Stimulated activated CD8-positive, alpha-beta memory T cell treated with anti-CD3 and anti-CD28 coated beads, Interleukin-15, amount 100 ng/mL, for 4 hours (primary cell): ENCODE measurements at places on chromosomes 3 and 15.

DNA sequence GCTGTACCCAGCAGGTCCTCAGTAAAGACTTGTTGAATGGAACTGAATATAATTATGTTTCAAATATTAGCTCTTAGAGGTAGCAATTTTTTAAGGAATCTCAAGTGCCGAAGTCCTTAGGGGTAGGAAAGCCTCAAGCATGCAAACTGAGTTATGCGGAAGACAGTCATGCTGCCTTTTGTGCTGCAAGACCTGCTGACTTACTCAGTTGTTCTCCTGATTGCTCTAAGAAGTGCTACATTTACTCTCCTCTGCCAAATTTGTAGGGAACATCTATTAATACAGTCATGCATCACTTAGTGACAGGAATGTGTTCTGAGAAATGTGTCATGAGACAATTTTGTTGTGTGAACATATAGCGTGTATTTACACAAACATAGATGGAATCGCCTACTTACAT, 325.6 kb upstream of the AZI2 start:
- no peak for DNase-seq

- DNase-seq: no peak
Measured at GRCh38 chr3:121592856-121593702, at the start of gene FBXO40. Gene FBXO40, plus strand, starts transcription at chr3:121593379. Its CDS starts 27,197 bp downstream, at chr3:121620576.

DNA sequence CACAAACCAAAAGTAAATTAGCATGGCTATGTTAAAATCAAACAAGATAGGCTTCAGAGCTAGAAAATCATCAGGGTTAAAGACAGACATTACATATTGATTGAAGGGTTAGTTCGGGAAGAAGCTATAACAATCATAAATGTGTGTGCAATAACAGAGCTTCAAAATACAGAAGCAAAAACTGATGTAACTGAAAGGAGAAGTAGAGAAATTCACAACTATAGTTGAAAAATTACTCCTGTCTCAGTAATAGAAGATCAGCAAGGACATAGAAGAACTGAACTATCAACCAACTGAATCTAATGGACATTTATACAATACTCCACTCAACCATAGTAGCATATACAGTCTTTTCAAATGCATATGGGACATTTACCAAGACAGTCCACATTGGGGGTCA, 59.4 kb downstream of the MCTP2 start:
- no peak for DNase-seq

- no peak for DNase-seq
Measured at GRCh38 chr3:94896994-94897393, 834.1 kb downstream of the NSUN3 start.

DNA sequence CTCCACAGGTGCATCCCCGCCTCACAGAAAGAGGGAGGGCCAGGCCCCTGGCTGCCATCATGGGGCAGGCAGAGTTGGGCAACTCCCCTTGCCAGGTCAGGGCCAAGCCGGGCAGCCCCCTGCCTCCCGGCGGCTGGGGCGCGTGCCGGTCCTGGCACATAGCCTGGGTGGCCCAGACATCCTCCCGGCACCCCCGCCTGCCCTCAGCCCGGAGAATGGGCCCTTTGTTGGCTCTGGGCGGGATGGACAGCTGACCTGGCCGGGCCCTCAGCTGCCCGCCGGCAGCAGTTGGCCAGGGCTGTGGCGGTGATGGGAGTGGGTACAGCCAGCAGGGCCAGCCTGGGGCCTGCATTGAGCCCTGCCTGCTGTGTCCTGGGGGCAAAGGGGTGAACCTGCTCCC, 16.5 kb downstream of the PLXNA1 start:
- no peak for DNase-seq

DNA sequence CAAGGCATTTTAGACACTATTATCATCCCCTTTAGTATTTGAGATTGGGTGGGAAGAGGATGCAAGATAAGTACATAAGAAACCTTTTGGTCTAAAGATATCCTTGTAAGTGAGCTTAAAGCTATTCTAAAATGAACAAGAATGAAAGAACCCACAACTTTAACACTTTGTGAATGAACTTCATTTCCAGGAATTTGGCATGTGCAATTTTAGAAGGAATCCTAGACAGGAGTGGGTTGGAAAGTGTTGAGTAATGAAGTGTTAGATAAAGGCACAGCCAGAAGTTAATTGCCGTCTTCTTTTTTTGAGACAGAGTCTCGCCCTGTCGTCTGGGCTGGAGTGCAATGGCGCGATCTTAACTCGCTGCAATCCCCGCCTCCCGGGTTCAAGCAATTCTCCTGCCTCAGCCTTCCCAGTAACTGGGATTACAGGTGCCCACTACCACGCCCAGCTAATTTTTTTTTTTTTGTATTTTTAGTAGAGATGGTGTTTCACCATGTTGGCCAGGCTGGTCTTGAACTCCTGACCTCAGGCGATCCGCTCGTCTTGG, 13.2 kb upstream of the TEX9 start:
- no peak for DNase-seq

GRCh38 chr3:187889601-187890404, 144.5 kb upstream of the BCL6 start:
- DNase-seq: no peak

DNA sequence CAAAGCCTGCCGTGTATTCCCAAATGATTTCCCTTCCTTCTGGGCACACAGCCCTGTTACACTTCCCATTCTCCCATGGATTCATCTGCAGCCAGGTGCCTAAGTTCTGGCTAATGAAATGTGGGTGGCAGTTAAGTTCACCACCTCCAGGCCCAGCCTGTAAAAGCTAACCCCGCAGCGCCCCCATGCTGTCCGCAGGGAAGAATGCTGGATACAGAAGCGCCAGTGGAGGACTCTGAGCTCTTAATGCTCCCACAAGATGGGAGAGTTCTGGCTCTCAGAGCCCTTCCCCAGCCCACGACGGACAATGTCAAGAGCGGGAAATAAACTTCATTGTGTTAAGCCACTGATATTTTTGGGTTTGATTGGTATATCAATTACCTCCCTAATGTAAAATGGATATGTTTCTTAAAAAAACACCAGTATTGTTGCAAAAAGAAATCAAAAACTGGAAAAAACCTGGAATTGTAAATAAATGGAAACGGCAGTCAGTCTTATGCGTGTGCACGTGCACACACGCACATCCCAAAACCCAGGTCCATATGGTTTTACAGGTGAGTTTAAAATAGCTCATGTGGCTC, 37.7 kb upstream of the FGD5 start:
- DNase-seq: no peak

- DNase-seq: no peak
Measured at GRCh38 chr15:75037685-75038084, 14.3 kb downstream of the PPCDC start.

- DNase-seq: no peak
Measured at GRCh38 chr3:100777271-100777670, 68.0 kb downstream of the TFG start.

DNA sequence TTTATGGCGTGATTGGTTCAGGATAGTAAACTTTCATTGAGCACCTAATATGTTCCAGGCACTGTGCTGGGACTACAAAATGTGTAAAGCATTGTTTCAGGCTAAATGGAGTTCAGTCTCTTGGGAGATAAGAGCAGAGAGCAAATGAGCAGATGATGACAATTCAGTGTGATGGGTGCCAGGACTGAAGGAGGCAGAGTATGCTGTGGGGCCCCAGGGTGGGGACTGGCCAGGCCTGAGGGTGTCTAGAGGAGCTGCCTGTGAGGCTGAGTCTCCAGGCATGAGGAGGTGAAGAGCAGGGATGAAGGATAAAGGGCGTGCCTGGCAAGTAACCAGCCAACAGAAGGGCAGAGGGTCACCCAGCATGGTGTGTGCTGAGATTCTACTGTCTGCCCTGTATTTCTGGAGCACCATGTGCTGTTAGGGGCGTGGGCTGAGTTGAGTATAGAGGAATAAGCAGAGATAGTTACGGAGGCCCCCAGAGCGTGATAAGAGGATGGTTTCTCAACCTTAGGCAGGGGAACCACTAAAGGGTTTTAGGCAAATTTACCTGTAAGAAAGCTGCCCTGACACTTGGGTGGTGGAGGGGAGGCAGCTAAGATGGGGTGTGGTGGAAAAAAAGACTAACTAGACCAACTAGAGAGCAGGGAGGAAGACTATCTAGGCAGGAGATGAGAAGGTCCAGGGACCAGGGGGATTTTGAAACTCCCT, 38.5 kb downstream of the EPHB1 start:
- no peak for DNase-seq

GRCh38 chr3:100073714-100074307, 40.5 kb downstream of the FILIP1L start:
- no peak for DNase-seq

- no peak for DNase-seq
Measured at GRCh38 chr3:16200411-16200810, 25.9 kb downstream of the GALNT15 start.

DNA sequence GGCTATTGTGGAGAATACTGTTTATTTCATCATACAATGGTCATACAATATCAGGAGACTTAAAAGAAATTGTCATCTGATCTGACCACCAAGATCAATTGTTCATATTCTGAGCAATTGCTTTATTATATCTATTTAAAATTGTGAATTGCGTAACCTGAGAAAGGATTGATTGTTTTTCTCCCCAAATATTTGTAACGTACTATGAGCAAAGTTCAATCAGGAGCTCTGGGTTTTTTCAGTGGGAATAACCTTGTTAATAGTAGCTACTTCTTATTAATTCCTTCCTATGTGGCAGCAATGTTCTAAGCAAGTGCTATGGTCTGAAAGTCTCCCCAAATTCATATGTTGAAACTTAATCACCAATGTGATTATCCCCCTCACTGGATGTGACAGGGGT, 323.1 kb downstream of the ZPLD1 start:
- no peak for DNase-seq

- no peak for DNase-seq
Measured at GRCh38 chr3:78764634-78765033, 1003.2 kb downstream of the ROBO1 start.

DNA sequence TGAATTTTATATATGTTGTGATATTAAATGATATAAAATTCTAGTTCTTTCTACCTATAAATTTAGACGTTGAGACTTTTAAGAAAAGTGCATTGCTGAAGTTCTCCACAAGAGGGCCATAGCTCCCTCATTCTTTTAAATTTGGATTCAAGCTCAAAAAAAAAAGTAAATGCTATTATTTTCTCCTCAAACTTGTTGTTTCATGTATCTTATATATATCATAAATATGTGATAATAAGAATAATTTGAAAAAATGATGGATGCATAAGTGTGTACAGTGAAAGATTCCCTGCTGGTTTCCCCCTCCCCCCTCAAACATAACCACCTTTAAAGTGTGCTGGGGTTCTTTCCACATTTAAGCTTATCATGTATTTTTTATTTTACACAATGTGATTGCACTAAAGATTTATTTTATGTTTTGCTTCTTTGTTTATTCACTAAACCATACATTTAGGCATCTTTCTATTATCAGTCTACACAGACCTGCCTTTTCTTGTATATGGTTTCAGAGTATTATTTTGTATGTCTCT, 769.4 kb upstream of the GOLIM4 start:
- no peak for DNase-seq

DNA sequence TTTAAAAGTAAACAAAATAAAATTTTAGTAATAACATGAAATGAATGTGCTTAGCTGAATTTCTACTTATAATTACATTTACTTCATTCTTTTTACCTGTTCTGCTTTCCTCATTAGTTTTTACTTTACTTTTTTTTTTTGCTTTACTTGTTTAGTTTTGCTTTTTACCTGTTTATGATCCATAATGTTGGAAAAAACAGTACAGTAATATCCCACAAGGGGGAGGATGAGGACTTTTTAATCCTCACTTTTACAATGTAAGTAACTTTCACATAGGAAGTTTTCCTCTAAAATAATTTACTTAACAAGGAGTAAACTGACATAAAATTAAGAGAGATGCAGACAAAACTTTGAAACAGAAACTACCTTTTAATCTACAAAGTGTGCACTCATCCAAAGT, 268.7 kb downstream of the TBC1D5 start:
- DNase-seq: no peak

DNA sequence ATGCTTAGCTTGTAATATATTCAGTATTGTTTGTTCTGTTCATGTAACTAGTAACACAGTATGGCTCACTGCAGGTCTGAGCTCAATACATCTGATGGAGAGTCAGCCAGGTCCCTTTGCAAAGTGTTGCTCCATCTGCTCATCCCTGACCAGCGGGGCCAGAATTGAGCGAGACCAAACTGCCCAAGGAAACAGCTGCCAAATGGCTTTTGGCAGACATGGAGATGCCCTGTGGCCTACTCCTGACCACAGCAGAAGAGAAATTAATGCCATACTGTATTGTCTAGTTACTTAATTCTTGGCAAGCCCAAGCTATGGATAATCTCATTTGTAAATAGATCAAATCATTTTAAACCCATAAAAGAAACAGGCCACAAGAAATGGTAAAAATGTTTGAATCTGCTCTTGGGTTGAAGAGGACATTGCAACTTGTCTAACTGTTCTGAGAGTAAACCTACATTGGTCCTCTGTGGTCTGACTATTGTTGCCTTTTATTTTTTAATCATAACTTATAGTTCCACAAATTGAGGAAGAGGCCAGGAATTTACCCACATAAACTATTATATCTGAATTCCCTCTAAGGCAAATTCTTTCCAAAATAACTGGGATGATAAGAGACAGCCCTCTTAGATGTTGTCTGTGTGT, 209.5 kb downstream of the EBLN2 start:
- no peak for DNase-seq

DNA sequence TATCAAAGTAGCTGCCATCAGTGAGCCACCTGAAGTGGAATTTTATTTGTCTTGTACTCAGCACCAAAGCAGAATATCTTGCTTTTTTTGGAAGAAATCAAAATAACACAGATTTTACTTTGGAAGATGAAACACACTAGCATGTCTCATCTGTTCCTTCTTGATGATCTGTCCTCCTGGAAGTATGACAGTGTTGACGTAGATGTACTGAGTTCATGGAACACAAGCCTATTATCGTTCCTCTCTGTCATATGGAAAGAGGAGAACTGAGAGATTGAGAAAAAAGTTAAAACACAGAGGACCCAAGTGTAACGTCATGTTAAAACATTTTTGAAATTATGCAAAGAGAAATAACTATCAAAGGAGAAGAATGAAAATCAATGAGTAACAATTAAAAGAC, 340.2 kb downstream of the ROBO2 start:
- no peak for DNase-seq

GRCh38 chr15:38860674-38861073, 296.1 kb upstream of the RASGRP1 start:
- DNase-seq: no peak

DNA sequence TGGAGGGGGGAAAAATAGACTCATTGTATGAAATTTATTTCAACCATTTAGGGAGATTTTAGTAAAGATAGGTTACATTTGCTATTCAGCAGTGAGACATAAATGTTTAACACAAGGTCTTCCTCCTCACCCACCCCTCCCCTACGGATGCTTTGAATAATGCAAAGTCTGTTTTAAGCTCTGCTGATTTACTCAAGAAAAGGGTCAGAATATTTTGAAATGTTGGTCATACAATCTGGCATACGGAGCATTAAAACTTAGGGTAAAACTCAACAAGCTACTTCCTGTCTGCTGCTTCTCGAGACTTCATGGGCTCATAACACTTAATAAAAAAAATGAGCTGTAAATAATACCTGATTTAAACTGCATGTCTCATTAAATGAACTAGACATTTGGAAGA, 156.3 kb downstream of the WNT5A start:
- DNase-seq: no peak

DNA sequence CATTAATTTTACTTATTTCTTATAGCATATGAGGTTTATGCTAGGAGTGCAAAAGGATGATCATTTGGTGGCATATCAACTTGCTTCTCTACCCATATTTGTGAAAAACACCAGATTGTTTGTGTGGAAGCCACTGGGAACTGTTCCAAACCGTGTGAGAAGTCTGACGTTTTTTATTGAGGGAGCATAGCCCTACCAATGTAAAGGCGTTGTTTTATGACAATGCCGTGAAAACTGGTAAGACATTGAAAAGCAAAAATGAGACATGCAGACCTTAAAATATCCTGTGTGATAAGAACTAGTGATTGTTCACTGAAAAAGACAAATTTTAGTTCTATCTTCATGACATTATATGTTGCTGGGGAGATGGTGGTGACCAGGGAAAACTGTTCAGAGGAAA, 87.8 kb downstream of the CHL1 start:
- no peak for DNase-seq
